ENCODE measurements at places on chromosomes 1 and 21.

DNA sequence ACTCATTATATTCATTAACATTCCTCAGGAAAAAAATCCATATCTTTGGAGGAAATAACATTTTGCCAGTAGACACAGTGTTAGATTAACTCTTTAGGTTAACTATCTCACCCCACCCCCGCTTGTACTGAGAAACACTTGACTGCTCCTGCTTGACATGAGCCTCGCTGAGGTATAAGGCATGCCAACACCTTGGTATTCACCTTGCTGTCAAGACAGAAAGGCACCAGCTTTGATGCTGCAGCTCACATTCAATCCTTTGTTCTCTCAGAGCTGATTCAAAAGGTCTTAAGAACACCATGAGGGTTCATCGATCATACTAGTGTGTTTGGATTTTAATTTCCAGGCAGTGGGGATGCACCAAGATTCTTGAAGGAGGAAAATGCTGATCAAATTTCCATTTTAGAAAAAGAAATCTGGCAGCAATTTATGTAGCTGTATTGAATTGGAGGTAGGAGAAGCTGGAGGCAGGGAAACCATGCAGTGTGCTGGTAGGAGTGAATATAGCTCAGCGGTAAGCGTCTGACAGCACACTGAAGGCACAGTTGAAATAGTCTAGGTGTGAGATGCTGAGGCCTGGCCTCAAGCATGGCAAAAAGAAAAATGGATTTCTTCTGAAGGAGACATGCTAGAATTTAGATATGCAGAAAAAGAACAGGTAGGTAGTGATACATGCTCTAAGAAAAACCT, 108.0 kb upstream of the ST6GALNAC5 start:
- no peak for DNase-seq

- no peak for DNase-seq
Observed at GRCh38 chr1:168386949-168387586, 106.4 kb downstream of the TBX19 start.

GRCh38 chr1:165573787-165574186, 30.0 kb downstream of the LRRC52 start:
- no peak for DNase-seq

- DNase-seq, result no peak
Observed at GRCh38 chr21:29185172-29185571, 54.7 kb downstream of the MAP3K7CL start.

GRCh38 chr1:61142726-61143500, 60.6 kb downstream of the NFIA start:
- peak; percentile 18 for DNase-seq

DNA sequence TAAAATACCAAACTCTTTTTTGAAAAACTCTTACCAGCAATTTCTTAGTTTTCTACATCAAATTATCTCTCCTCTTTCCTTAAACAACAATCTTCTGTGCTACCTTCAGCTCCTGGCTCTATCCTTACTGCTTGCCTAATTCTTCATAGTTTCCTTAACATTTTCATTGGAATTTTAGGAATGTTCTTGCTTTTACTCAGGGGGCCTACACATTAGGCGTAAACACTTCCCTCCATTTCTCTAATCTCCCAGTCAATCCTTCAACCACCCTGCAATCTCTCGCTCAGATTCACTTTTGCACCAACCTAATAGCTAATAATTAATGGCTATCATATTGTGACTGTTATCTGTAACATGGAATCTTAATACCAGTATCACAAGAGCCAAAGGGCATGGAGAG, 50.1 kb downstream of the ADAMTS5 start:
- DNase-seq, result no peak

- DNase-seq, result no peak
Observed at GRCh38 chr1:244056577-244056976, 5.5 kb downstream of the ZBTB18 start.

DNA sequence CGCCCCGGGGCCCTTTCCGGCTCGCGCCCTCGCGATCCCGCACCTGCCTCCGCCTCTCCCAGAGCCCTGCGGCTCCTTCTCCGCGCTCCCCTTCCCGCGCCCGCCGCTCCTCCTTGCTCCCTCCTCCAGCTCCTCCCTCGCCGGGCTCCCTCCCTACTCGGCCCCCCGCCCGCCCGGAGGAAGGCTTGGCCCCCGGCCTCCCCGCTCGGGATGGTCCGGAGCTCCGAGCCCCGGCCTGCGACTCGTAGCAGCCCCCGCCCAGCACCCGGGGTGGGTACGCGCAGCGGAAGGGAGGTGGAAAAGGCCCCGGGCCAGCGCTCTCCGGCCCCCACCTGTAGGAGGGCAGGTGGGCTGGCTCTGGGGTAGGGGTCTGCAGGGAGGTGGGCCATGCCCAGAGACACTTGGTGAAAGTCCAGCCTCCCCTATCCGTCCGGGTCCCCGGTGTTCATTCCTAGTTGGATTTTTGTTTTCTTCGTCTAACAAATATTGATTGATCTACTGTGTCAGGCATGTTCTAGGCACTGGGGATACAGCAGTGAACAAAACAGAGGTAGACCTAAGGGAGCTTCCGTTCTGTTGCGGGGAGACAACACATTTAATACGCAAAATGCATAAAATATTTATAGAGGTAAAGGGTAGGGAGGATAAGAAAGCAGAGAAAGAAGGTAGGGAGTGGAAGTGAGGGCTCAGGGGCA, at the start of gene HTR1D:
HTR1D (minus strand) TSS at position 82 of the 695 bp plus-strand sequence. CDS start 23,283 bp downstream, outside the sequence.
- DNase-seq, result no peak

DNA sequence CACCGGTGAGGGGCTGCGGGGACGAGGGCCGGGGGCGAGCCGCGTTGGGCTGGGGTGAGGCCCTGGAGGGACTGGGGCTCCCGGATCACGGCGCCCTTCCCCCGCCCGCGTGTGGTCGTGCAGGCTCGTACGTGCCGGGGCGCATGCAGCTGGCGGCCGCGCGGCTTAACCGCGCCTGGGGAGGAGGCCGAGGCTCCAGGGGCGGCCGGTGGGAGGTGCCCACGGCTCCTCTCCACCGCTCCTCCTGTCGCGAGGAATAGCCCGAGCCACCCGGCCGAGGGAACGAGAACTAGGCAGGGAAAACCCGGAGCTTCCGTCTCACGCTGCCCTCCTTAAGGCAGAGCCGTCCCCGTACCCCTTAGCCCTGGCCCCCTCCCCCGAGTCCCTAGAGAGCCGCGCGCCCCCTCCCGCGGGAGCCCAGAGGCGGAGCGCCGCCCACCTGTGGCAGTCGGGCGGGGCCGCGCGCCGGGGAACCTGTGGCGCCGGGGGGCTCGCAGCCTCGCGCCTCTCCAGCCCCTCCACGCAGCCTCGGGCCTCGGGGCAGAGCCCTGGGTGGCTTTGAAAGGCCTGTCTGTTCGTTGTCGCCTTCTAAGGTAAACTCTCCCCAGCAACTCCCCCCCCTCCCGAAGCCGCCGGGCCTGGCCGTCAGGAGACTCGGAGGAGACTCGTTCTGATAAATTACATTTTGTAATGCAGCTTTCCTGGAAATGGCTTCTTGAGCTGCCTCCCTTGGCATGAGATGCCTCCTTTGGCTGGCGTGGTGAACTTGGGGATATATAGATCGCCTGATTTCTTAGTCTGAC, 746 bp downstream of the AK4 start:
- DNase-seq, result no peak

DNA sequence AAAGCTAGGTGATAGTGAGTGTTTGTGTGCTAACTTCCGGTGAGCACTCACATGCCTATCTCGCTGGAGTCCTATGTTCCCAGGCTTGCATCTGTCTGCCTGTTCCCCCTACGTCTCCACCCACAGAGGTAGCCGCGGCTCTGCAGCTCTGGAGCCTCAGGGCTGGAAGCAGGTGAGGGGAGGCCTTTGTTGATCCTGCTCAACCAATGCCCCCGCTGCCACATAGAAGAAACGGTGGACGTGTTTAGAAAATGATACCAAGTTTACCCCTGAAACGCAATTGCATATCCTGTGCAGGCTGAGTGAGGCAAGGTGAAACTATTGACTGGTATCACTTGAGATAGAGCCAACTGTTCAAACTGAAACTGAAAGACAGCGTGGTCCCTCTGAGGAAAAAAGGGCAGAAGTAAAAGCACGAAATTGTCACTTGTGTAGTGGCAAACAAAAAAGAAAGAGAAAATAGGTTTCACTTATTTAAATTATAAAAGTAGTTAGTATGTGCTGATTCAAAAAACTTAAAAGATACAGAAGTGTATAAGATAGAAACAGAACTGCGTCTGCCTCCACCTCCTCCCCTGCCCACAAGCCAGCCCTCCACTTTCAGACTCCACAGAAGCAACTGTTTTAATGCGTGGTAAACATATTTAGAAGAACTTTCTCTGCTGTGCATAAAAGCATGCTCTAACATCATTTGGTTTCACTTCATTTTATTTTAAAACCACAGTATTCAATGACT, 38.6 kb upstream of the ETS2 start:
- no peak for DNase-seq

- DNase-seq, result no peak
Observed at GRCh38 chr1:201850053-201850397, 21.1 kb downstream of the IPO9 start.

DNA sequence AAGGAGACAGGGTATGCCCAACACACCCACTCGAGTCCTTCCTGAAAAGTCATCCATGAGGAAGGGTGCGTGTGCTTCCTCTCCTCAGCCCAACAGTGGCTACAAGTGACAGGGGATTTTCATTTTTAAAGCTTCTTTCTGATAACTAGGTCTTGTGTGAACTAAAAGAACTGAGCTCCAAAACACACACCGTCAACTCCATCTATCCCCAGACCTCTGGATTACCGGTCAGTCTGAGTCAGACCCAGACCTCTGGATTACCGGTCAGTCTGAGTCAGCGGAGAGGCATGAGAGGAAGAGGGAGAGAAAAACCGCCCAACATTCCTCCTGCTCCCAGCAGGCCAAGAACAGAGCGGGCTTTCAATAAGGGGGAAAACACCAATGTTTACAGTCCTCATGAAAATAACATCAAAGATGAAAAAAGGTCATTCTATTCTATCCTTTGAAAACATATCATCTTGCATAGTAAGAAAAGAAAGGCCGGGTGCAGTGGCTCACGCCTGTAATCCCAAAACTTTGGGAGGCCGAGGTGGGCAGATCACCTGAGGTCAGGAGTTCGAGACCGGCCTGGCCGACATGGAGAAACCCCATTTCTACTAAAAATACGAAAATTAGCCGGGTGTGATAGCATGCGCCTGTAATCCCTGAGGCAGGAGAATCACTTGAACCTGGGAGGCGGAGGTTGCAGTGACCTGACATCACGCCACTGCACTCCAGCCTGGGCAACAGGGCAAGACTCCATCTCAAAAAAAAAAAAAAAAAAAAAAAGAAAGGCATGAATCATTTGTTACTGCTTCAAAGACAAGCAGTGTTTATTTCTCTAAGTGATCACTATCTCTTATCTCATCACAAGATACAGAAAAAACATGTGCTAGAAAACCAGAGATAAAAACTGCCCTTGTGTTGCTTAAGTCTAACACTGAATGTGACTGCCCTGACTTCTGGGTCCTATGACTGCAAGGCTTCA, 3.4 kb downstream of the PTTG1IP start:
- DNase-seq, result no peak

DNA sequence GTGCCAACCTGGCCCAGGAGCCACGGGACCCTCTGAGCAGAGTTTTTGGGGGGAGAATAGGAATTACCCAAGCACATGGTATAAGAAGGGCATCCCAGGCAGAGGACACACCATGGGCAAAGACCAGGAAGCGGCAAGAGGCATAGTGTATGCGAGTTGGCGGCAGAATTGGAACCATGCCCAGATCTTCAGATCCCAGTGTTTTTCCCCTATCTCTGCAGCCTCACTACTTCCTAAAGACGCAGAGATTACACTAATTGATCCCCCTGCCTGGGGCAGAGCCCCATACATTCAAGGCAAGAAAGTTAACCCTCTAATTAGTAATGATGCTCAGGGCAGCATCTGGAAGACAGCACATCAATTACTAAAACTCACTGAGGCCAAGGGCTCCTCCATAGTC, 48.2 kb downstream of the SYT2 start:
- DNase-seq, result no peak

DNA sequence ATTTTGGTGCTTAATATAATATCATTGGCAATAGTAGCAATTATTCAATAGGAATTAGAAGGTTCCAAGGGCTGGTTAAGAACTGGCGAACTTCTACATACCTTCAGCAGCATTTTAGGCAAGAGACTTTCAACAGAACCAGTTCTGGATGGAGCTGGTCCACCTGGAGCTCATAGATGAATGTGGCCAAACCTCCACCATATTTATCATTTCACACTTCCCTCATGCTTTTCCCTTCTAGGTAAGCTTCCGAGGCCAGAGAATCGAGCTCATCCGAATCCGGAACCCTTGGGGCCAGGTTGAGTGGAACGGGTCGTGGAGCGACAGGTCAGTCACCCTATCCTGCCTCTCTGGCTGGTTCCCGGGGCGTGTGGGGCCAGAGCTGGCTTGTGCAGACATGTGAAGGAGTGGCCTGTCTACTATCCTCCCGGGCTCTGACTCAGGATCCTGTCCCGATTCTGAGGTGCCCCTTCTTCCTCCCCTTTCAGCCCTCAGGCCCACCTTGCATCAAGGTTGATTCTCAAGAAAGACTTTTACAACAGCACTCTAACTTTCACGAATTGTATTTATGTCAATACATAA, 24.7 kb downstream of the CAPN9 start:
- no peak for DNase-seq

- no peak for DNase-seq
Observed at GRCh38 chr1:54601730-54602129, 21.6 kb downstream of the FAM151A start.

DNA sequence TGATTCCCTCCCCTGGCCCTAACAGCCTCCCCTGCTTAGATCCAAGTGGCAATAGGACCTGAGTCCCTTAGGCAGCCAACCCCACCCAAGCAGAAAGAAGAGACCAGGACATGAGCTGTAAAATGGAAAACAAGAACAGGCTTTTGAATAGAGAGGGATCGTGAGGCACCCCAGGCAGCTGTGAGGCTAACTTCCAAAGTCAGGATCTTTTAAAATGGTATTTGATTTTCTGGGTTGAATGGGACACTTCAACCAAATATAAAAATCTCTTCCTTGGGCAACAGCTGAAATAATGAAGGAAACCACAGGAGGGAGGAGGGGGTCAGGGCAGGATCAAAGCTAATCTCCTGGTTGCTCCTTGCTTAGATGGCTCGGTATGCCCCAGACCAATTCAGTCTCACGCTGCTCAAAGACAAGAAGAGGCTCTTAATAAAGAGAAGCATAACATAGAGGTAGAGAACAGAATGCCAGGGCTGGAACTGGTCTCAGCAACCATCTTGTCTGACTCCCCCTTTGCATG, 28.6 kb upstream of the AVPR1B start:
- no peak for DNase-seq

GRCh38 chr1:209672705-209673630, 2.2 kb upstream of the G0S2 start:
- DNase-seq, result no peak

- DNase-seq, result no peak
Observed at GRCh38 chr1:153968408-153968807, 706 bp downstream of the CREB3L4 start.

Measured in NCI-H1930 (cell line).